ENCODE measurements at places on chromosomes 4 and X.
A peak's percentile ranks its signal among the peaks of the same experiment; 100 is the strongest.

- DNase-seq = no peak
Measured at GRCh38 chr4:135240796-135241195, 1039.2 kb upstream of the PABPC4L start.

DNA sequence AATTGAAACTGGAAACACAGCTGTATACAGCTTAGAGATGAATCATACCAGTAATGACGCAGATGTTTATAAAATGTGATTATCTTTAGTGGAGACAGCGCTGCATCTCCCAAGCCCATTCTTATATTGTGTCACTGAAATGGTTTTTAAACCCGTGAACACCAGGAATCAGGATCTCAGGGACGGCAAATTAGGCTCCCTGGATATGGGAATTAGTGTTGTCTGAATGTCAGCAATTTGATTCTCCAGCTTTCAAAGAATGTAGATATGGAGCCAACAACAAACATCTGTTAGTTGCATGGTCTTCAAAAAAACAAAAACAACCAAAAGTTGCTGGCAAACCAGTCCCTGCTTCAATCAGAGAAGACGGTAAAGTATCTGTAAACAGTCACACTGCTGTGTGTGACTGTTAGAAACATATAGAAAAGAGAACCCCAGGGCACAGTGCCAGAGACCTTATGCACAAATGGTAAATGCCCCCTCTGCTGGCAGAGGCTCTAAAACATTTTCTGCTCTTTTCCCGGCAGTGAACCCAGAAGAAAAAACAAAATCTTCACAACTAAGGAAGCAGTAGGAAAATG, 351.9 kb upstream of the FTHL17 start:
- peak; percentile 20 for DNase-seq

GRCh38 chr4:133865612-133866327, 335.8 kb downstream of the PABPC4L start:
- peak; percentile 74 for DNase-seq

DNA sequence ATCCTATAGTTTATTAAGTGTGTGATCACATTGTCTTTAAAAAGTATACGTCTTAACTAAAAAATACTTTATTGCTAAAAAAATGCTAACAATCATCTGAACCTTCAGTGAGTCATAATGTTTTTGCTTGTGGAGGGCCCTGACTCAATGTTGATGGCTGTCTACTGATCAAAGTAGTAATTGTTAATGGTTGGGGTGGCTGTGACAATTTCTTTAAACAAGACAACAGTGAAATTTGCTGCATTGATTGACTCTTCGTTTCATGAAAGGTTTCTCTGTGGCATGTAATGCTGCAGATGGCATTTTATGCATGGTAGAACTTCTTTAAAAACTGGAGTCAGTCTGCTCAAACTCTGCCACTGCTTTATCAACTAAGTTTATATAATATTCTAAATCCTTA, 101.4 kb upstream of the IL15 start:
- no peak for DNase-seq

DNA sequence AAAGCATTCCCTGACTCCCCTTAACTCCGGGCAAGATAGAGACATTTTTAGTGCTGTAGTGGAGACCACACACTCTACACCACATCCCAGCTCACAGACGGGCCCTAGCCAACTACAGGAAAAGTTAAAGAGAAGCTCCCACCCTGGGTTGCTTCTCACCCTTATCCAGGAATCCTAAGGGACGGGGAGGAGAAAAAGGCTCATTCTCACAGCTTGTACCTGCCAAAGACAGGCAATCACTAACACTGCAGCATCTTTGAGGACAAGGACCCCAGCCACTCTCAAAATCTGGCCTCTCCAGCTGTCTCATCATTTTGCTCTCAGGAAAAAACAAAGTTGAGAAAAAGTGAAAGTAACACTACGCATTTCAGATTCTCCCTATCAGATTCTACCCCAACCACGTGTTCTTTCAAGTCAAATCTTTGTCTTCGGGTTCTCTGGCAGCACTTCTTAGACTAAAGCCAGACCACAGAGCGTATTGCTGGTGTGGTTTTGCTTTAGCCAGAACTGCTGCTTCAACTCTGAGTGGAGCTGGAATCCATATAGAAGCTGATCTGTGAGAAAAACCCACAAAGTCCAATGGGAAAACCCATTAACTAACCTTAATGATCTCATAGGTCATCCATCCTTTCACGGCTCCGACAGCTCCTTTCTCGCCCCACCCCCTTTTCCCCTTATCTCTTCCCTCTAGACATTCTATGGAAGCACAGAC, 605.9 kb upstream of the DIPK2B start:
- peak; percentile 69 for DNase-seq

DNA sequence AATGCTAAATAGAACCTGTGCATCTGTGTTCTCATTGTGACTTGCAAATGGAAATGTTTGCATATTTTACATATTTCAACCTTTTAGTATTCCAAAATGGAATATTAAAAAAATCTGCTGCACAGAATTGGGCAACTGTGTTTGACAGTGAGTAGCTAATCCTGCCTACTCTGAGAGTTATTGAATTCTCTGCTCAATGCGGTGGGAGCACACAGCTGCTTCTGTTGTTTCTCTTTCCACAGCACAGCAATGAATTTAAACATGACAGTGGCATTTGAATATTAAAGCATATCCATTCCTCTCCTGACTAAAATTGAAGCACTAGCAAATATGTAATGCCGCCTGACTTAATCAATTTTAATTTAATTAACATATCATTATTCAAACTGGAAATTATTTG, 366.6 kb downstream of the GASK1B start:
- DNase-seq = no peak

GRCh38 chrX:154466907-154467306, 8.8 kb downstream of the PLXNA3 start:
- no peak for DNase-seq

DNA sequence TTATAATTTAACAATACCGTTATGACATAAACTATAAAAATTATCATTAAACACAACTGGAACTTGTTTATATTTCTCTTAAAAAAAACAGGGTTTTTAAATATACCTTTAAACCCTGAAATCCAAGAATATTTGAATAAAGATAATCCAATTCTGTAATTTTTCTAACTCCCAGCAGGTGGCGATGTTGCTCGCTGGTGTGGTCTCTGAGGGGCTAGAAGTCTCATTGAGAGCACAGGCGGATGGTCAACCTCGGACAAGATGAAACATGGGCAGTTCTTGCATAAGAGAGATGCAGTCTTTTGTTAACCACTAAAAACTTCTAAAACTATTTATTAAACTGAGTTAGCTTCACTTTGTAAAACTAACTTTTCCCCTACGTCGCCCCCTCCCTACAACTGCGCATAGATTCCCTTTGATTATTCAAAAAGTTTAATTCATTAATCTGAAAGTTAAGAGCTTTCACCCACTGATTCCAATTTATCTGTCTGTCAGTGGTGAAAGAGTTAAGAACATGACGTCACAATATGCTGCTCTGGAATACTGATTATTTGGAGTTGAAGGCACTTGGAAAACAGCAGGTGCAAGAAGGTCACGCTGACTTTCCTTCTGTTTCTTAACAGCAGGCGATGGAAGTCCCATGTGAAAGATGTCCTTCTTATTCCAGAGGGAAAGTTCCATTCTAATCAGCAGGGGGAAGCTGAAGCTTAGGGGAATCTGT, 29.5 kb downstream of the DMP1 start:
- DNase-seq = peak; percentile 3

DNA sequence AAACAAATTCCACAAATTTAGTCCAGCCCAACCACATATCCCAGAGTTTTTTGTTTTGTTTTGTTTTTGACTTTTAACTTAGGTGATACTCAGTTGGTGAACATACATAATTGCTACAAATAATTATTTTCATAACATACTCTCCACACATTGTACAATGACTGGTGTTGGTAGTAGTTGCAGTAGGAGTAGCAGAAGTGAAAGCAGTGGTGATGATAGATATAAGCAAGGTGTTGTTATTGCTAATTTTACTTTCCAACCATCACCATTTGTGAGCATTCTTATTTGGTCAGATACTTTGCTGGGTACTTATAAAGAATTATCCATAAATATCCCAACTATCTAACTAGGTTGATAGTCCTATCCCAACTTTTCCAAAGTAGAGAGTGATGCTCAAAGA, 47.3 kb downstream of the ARHGAP24 start:
- DNase-seq = no peak

DNA sequence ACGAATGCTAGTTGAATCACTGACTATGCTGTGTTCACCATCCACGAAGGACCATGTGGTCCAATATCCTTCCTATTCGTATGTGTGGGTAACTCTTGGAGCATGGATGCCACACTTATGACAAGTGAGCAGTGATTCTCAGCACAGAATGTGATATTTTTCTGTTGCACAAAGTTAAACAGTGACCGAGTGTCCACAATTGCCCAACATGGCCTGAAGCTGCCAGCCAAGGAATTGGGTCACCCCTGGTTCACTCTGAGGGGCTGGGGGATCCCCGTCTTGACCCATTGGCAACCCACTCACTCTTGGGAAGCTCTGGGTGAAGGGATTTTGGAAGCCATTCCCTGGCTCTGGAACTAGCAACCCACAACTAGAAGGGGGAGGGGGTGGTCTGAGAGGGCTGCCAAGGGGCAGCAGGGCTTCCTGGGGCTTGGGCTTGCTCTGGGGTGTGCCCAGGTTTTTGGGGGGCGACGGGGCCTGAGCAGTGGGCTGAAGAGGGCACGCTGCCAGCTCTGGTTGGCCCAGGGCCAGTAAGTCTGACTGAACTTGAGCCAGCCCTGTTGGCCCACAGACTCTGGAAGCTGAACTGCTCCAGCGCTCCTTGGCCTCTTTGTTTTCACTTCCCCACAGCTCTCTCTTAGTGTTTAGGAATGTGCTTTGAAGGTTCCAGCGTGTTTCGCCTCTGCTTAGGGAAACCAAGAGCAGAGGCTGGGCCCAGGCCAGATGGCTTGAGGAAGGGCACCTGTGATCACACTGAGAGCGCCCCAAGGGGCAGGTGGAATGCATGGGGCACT, 43.1 kb upstream of the BCOR start:
- no peak for DNase-seq

GRCh38 chrX:48467281-48467761, 2.7 kb downstream of the SLC38A5 start:
- DNase-seq = no peak

GRCh38 chr4:113472864-113473263, 288.7 kb downstream of the CAMK2D start:
- no peak for DNase-seq

GRCh38 chr4:82833696-82834313, 35.2 kb upstream of the SCD5 start:
- peak; percentile 69 for DNase-seq

- DNase-seq = no peak
Measured at GRCh38 chr4:39062094-39062769, at the start of gene KLHL5. TSS of gene KLHL5 (plus strand) at chr4:39062232. CDS start at chr4:39062653, 421 bp downstream.

- no peak for DNase-seq
Measured at GRCh38 chr4:153683763-153684181, 308 bp upstream of the TLR2 start.

GRCh38 chr4:72507860-72508419, 61.1 kb downstream of the ADAMTS3 start:
- no peak for DNase-seq

All from mammary epithelial cell (primary cell).